Activated naive CD4-positive, alpha-beta T cell treated with anti-CD3 and anti-CD28 coated beads for 36 hours (primary cell): ENCODE measurements at places on chromosomes 13 and 19.

GRCh38 chr13:110562036-110562597 is 595 bp upstream of the RAB20 start:
- peak; percentile 27 for DNase-seq

DNA sequence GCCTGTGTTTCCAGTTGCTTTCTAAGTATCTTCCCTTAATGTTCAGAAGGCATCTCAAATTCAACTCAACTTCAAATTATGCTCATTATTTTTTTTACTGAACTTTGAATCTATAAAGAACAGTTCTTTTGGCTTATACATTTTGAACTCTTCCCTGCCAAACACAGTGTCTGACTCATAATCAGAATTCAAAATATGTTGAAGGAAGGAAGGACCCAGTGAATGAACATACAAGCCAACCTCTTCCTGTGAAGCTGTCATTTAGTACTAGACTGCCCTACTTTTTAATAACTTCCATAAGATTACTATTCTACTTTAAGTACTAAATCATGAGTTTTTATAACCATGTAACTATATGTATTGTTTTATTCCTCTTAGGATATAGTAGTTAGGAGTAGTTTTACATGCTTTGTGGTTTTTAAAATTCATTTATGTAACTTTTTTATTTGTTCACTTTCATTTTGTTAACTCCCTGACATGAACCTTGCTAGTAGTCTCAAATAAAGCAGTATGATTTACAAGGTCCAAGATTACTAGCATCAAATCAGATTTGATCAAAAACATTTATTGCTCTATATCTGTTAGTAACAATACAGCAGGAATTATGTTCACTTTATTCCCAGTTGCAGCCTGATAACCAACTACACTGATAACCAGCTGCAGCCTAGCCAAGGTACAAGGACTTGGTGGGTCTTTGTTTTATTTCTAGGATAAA is 6.4 kb downstream of the NUDT15 start:
- DNase-seq: no peak

DNA sequence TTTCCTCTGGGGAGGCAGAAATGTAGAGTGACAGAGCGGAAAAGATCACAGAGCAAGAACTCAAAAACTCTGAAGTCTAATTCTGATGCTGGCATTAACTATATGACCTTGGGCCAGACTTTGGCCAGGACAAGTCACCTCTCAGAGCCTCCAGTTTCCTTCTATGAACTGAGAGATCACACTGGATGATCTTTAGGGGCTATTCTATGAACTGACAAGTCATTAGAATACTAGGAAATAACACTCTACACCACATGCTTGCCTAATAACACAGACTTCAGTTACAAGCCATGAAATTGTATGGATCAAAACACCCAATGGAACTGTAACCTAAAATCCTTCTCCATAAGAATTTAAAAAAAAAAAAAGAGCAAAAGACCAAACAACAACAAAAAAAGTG is 16.9 kb downstream of the SLC25A30 start:
- DNase-seq: no peak

DNA sequence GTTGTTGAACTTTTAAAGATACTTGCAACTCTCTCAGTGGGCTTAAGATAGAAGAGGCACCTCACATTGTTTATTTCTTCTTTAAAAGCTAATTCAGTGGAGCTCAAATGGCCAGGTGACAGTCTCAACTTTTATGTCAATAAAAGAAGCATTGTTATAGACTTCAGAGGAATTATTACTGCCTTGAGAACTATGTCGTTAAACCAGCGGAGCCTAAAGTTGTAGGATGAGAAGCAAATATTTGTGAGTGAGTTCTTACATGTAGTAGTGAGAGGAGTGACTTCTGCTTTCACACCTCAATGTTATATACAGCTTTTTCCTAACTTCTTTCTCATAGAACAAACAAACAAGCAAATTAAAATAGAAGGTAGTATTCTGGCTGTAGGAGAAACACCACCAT is 31.2 kb upstream of the DGKH start:
- no peak for DNase-seq

DNA sequence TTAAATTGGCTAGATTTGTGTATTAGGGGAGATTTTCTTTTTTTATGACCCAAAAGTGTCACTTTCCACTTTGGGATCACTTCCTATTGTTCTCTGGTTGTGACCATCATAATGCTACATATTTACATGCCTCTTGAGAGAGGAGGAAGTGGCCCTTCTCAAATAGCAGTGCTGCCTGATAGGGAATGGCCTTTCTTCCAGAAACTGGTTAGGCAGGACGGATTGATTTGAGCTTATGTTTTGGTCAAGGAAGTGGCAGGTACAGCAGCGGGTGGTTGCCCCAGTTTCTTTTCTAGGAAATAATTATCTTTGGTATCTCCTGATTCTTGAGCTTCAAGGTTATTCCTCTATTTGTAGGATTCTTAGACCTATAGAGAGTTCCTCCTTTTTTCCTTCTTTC is 21.9 kb upstream of the WTIP start:
- DNase-seq: no peak

DNA sequence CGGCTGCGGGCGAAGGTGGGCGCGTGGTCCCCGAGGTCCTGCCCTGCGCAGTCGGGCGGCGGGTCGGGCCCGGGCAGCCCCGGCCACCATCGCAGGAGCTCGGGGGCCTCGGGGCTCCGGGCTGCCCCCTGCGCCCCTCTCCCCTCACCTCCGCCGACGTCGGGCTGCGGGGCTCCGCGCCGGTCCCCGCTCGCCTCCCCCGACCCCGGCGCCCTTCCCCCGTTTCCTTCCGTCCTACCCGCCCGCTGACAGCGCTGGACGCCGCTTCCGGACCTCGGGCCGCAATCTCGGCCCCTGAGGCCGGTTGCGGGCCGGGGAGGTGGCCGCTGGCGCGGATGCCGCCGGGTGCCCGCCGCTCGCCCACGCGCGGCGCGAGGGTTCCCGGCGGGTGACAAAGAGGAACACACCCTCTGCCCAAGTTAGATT is 720 bp downstream of the FARP1 start:
- DNase-seq: no peak

GRCh38 chr13:21501686-21502085 is 42.6 kb upstream of the ZDHHC20 start:
- DNase-seq: no peak
